CD4-positive, alpha-beta T cell treated with Interleukin-6 for 4 hours (primary cell): ENCODE measurements at places on chromosomes 4 and X.

GRCh38 chr4:148059617-148060180 is 327.8 kb downstream of the ARHGAP10 start:
- no peak for DNase-seq

- no peak for DNase-seq
Observed at GRCh38 chr4:110753466-110753865, 130.6 kb upstream of the PITX2 start.

DNA sequence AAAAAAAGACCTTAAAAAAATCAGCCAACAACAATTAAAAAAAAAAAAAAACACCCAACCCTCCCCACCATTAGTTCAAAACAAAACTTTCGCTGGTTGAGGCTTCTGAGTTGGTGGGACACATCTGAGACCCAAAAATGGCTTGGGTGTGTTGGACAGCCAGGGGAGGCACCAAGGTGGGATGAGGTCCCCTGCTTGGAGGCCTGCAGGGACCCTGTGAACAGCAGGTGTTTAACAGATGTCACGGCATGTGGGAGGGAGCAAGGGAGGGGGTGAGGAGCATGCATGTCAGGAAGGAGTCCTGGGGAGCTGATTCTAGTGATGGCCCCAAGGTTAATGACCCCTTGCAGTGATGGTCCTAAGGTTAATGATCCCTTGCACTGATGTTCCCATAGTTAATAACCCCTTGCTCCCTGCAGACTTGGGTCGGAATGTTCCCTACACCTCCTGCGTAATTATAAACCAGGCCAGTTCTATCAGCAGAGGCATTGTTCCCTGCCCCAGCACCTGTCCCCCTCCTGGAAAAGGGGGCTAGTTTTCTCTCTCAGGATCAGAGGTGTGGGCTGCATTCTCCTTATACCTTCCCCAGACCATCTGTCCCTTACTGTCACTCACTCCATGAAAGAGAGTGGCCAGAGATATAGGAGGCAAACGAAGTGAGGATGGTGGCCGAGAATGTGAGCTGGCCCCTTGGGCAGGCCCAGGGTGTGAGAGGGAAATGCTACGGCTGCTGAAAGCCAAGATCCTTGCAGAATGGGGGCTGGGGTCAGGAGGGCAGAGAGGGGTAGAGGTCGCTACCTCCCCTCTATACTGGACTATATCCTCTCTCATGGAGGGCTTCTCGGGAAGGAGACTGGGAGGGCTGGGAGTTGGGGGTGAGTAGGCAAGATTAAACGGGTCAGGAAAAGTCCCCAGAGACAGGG is 2.3 kb upstream of the FOXP3 start:
- DNase-seq: no peak

DNA sequence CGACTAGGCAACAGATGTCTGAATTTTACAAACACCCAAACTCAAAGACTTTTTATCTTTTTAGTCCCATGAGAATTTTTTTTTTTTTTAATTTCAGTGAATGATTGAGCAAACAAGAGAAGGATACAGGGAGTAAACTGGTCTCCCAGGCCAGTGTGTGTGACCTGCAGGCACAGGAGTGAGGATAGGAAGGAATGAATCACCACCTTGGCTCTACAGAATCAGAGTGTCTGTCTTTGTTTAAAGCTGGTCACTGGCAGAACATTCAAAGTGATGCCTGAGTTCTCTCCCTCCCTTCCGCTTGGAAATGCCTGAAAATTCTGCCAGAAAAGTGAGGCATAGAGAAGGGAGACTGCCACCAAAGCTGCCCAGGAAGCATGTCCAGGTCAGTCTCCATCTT is 69.5 kb downstream of the PARM1 start:
- DNase-seq: no peak

DNA sequence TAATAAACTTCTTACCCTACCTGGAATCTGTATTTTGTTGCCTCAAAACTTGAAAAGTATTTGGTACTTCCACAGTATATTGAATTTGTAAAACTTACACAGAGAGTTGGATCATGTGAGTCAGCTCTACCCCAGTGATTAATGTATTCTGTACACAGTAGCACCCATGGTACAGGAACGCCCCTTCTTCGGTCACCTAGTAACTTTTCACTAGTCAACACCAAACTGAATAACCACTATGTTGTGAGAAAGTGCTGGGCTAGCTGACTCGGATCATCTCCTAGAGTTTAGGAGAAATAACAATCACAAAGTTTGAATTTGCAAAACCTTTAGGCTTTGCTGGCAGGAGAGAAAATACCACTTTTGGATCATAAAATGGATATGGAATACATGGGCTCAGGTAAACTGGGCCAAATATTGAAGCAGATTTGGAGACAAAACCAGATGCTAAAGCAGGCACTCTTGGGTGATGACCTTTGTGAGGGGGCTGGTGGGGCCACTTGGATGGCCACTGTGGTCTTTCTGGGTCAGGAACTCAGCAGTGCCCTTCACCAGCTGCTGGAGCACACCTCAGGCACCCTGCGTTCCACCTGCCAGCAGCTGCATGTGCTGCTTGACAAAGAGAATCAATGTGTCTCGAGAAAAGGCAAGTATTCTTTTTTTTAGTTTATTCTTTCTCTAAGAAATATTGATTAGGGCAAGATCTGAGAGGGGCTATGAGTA is at the start of gene DTHD1:
Gene DTHD1 (plus strand): TSS at position 233 of the 723 bp plus-strand sequence. CDS start 143 bp downstream, at position 376.
- peak; percentile 16 for DNase-seq
